Activated T-cell treated with anti-CD3 and anti-CD28 coated beads for 1 hour (primary cell): ENCODE measurements at places on chromosomes 11 and 22.

GRCh38 chr11:65078151-65078550 is 5.7 kb downstream of the CDCA5 start:
- DNase-seq = peak; percentile 68

DNA sequence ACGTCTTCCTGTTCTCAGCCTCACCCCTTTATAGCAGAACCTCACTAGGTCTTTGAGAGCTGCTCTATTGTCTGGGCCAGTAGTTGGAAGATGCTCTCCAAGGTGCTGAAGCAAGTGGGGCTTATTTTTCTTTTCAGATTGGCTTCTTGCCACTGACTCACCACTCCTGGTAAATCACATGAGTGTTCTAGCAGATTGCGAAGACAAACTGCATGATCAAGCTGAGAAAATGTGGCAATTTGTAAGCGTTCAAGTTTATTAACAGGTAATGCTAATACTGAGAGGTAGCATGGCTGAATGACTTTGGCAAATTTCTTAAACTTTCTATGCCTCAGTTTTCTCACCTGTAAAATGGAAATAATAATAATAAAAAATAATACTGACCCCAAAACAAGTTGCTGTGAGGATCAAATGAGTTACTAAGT is 59.2 kb downstream of the CACNG2 start:
- DNase-seq = no peak

- no peak for DNase-seq
Measured at GRCh38 chr22:23154461-23154860, 9.2 kb downstream of the RAB36 start.

GRCh38 chr22:49827271-49827852 is 311 bp downstream of the BRD1 start:
- DNase-seq = no peak

DNA sequence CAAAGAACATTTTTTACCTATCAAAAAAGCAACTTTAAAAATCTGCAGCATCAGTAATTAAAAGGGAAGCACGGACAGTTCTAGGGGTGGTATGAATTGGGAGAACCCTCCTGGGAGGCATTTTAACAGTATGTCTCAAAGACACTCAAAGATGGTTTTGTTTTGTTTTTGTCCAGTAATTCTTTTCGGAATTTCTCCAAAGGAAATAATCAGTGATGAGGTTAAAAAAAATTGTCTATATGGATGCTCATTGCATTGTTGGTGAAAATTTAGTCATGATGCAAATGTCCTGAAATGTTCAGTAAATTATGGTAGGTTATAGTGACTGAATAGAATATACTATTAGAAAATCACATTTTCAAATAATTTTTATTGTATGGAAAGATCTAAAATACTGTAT is 115.1 kb downstream of the ATXN10 start:
- DNase-seq = no peak
